ENCODE measurements at places on chromosomes 6 and 20. TPM values are rescaled to one million over a fixed set of nuclear protein-coding genes. Genes with fewer than 3 reads are reported as not detected.

GRCh38 chr6:75843396-75843795, 94.4 kb downstream of the MYO6 start:
- DNase-seq = no peak
- H3K27ac ChIP-seq = no peak overlapping the region
- H3K4me1 ChIP-seq = no peaks in the 10 kb centered on the region
- peaks cover 2% of the 10 kb centered on the region for H3K27me3 ChIP-seq
- no peaks in the 10 kb centered on the region for H3K36me3 ChIP-seq
- H3K4me3 ChIP-seq = no peak overlapping the region

Gene BTNL2
- total RNA-seq = not detected

Gene FAM162B
- total RNA-seq = not detected

Gene LTB
- 44.9 TPM for total RNA-seq

DNA sequence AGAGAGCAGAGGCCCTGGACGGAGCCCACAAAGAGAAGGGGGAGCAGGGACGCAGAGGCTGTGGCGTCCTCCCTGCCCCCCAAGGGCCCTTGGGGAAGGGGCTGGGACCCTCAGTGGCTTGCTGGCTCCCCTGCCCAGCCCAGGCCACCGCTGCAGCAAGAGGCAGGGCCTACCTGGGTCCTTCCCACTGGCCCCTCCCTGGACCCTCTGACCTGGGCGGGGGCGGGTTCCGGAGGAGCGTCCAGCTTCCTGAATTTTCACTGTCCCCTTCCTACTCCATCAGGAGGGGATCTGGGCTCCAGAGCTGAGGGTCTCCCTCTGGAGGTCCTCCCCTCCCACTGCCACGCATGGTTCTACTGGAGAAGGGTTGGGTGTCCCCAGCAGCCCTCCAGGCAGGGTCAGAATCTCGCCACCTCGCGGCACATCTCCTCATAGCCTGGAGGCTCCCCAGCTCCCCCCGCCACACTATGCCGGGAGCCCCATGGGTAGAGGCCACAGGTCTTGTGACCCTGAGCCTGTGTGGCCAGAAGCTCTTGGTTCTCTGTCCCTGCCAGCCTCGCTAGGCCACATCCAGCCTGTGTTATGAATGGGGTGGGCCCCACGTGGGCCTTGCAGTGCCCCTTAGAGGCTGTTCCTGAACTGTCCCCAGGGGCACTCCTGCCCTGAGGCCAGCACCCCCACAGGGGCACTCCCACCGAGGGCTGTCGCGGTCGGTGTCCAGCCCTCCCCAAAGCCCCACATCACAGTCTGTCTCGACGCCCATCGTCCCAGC, 1.0 kb upstream of the SOX18 start:
- no peak for DNase-seq
- no peak overlapping the region for H3K27ac ChIP-seq
- peaks cover 8% of the 10 kb centered on the region for H3K4me1 ChIP-seq
- peaks cover 45% of the 10 kb centered on the region for H3K27me3 ChIP-seq
- no peaks in the 10 kb centered on the region for H3K36me3 ChIP-seq

Gene OR2H2
- total RNA-seq = not detected

Gene KCNK16
- total RNA-seq = not detected

Gene ZBTB24
- total RNA-seq = 12.0 TPM

Gene PRR18
- 0.11 TPM for total RNA-seq

Gene NDUFAF4
- total RNA-seq = 84.6 TPM

- no peaks in the 10 kb centered on the region for H3K36me3 ChIP-seq
- H3K4me1 ChIP-seq = peaks cover 3% of the 10 kb centered on the region
- H3K27ac ChIP-seq = no peak overlapping the region
- DNase-seq = peak; percentile 41
- H3K27me3 ChIP-seq = peaks cover 5% of the 10 kb centered on the region
- H3K4me3 ChIP-seq = peak overlapping the region; percentile 24
These were observed 203.6 kb upstream of the GMDS start for GRCh38 chr6:2448826-2449571.

DNA sequence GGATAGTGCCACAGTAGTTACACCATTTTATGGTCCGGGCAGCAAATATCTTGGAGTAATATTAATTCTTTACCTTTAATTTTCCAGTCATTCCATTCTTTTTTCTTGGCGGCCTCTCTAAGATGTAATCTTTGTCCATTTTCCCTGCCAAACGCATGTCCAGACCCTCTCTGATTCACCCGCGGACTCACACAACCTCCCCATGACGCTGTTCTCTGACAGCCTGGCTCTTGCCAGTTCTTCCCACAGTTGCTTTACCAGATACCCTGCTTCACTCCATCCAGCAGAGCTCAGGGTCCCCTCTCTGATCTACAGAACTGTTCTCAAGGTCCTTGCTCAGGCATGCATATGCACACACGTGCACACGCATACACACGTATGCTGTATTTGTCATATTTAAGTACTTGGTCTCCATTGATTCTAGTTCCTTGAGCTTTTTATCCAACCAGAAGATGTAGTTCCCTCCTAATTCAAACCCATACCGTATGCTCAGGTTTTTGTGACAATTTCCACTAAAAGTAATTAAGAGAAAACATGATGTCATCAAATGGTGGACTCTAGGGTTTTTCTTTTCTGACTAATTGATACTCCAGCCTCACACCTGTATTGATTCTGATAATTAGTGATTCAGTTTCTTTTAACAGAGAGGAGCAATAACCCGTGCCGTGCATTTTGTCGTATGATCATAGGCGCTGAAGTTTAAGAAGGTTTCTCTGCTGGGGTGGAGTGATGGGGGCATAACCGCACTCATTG, 10.0 kb downstream of the BPHL start:
- no peak for DNase-seq
- H3K27me3 ChIP-seq = no peaks in the 10 kb centered on the region
- H3K36me3 ChIP-seq = peaks cover 22% of the 10 kb centered on the region
- no peak overlapping the region for H3K4me3 ChIP-seq
- peaks cover 7% of the 10 kb centered on the region for H3K4me1 ChIP-seq

GRCh38 chr6:142440600-142441293, 138.9 kb downstream of the ADGRG6 start:
- no peaks in the 10 kb centered on the region for H3K36me3 ChIP-seq
- no peak overlapping the region for H3K27ac ChIP-seq
- no peak for DNase-seq
- peaks cover 3% of the 10 kb centered on the region for H3K4me1 ChIP-seq
- no peak overlapping the region for H3K4me3 ChIP-seq
- H3K27me3 ChIP-seq = no peaks in the 10 kb centered on the region

Gene RAET1G
- total RNA-seq = not detected

- no peaks in the 10 kb centered on the region for H3K27me3 ChIP-seq
- DNase-seq = no peak
- H3K4me1 ChIP-seq = no peaks in the 10 kb centered on the region
- H3K36me3 ChIP-seq = no peaks in the 10 kb centered on the region
- H3K27ac ChIP-seq = no peak overlapping the region
These were observed 57.6 kb downstream of the IMPG1 start for GRCh38 chr6:76014626-76015530.

GRCh38 chr6:32622545-32623401, 14.4 kb upstream of the HLA-DQA1 start:
- no peaks in the 10 kb centered on the region for H3K27me3 ChIP-seq
- peaks cover 50% of the 10 kb centered on the region for H3K4me1 ChIP-seq
- H3K4me3 ChIP-seq = peak overlapping the region; percentile 35
- DNase-seq = peak; percentile 68
- no peaks in the 10 kb centered on the region for H3K36me3 ChIP-seq

DNA sequence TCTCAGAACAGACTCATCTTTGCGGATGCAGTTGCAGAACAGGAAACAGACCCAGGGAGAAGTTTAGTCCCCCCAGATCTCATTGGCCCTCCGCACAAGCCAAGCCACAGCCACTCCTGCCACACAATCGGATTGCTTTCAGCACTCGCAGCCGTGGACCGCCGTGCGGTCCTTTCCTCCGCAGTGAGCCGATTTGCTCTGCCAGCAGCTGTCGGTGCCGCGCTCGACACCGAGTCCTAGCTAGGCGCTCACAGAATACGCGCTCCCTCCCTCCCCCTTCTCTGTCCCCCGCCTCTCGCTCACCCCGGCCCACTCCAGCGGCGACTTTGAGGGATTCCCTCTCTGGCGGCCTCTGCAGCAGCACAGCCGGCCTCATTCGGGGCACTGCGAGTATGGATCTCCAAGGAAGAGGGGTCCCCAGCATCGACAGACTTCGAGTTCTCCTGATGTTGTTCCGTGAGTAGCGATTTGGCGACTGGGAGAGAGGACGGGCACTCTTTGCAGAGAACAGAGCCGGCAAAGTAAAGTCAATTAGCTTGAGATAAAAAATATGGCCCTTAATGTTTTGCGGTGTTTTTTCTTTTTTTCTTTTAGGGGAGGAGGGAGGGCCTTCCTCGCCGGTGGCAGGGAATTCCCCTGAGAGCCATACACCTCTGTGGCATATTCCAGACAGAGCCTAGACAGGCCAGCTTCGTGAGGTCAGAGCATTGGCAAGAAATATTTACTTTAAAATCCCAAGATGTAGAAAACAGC, at the start of gene LAMP5:
TSS of gene LAMP5 (plus strand) at position 130 of the 753 bp plus-strand sequence. CDS start at position 393, 263 bp downstream.
- H3K27ac ChIP-seq = no peak within 1 kb of the TSS
- H3K27me3 ChIP-seq = peaks cover 60% of the 10 kb centered on the region
- no peaks in the 10 kb centered on the region for H3K36me3 ChIP-seq
- no peak for DNase-seq

- no peak overlapping the region for H3K27ac ChIP-seq
- H3K4me3 ChIP-seq = no peak overlapping the region
- H3K4me1 ChIP-seq = peaks cover 14% of the 10 kb centered on the region
- H3K36me3 ChIP-seq = no peaks in the 10 kb centered on the region
- no peaks in the 10 kb centered on the region for H3K27me3 ChIP-seq
These were observed 26.3 kb downstream of the ADGRG6 start for GRCh38 chr6:142328070-142328469.

DNA sequence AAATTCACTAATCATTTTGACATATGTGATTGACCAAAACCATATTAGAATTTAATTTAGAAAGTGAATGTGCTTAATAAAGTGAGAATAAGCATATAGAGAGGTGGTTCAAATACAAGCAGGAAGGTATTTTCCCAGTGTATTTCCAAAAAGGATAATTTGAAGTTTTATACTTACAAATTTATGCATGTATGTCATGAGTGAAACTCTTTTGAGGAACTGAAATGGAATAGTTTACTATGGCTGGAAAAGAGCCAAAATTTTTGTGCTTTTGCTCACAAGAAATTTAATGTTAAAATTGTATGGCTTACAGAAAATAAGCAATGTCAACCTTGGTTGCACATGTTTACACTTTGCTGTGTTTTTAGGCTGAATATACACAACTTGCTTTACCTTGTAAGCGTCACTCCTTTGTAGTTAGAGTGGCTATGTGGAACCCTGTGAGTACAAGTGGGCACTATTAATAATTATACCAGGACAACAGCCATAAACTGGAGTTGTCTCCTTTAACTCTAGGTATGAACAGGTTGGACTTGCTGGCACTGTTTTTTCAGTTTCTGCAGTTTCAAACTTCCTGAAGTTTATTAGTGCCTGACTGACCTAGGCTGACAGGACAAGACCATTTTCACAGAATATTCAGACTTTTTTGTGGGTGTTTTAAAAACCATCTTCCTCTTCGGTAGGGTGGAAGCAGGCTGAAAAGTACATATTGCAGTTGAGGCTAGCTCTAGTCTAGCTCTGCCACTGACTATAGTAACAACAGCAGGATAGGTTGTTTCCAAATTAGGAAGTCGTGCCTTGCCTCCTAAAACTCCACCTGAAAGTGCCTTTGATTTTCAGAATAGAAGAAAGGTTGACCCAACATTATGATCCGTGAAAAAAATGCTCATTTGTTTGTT, 6.0 kb downstream of the AFDN start:
- no peak overlapping the region for H3K27ac ChIP-seq
- H3K4me3 ChIP-seq = no peak overlapping the region
- DNase-seq = no peak
- H3K27me3 ChIP-seq = peaks cover 39% of the 10 kb centered on the region
- H3K36me3 ChIP-seq = no peaks in the 10 kb centered on the region

- no peaks in the 10 kb centered on the region for H3K27me3 ChIP-seq
- H3K4me3 ChIP-seq = no peak overlapping the region
- peak; percentile 93 for DNase-seq
- H3K36me3 ChIP-seq = no peaks in the 10 kb centered on the region
These were observed 4.1 kb upstream of the BCAS4 start for GRCh38 chr20:50790651-50791277.

Gene TRIM15
- total RNA-seq = 0.18 TPM

GRCh38 chr6:163406366-163406765, 8.2 kb upstream of the QKI start:
- no peak for DNase-seq
- H3K4me1 ChIP-seq = peaks cover 14% of the 10 kb centered on the region
- H3K27me3 ChIP-seq = no peaks in the 10 kb centered on the region
- peak overlapping the region; percentile 68 for H3K4me3 ChIP-seq

DNA sequence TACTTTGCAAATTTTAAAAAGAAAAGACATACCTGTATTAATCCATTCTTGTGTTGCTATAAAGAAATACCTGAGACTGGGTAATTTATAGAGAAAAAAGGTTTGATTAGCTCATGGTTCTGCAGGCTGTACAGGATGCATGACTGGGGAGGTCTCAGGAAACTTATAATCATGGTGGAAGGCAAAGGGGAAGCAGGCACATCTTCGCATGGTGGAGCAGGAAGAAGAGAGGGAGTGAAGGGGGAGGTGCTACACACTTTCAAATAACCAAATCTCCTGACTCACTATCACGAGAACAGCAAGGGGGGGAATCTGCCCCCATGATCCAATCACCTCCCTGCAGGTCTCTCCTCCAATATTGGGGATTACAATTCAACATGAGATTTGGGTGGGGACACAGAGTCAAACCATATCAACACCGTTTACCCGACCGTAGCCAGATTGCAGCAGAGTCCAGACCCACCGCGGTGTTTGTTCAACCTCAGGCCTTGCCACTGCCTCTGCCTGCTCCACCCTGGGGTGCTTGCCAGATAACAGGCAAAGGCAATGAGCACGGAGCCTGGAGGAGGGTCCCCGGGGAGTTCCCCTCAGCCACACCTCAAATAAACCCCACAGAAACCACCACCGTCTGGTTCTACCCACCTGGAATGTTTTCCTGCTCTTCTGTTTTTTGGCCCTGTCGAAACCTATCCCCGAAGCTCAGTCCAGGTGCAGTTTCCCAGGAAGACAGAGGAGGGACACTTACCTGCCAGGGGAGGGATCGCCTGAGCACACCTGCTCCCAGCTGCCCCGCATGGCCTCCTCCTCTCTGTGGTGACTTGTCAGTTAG, 142.2 kb upstream of the AFDN start:
- no peak overlapping the region for H3K4me3 ChIP-seq
- no peaks in the 10 kb centered on the region for H3K36me3 ChIP-seq
- H3K27ac ChIP-seq = no peak overlapping the region
- H3K27me3 ChIP-seq = peaks cover 53% of the 10 kb centered on the region
- H3K4me1 ChIP-seq = no peaks in the 10 kb centered on the region

Gene MICB
- total RNA-seq = 19.6 TPM

DNA sequence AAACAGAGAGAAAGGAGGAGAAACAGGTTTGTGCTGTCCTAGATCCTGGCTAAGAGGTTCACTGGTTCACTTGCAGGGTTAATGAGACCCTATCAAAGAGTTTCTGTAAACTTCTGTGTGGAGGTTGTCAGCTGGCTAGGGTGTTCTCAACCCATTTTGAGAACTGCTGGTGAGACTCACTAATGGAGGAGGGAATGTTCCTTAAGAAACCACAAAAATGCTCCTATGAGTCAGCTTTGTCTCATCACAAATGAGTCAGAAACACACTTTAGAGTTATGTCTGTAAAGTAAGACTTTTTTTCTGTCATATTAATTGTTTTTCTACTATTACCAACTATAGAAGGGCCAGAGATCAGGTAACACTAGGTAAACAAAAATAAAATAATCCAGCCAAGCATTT, 884.4 kb downstream of the PHF3 start:
- no peaks in the 10 kb centered on the region for H3K27me3 ChIP-seq
- no peak overlapping the region for H3K4me3 ChIP-seq
- H3K27ac ChIP-seq = no peak overlapping the region
- H3K4me1 ChIP-seq = no peaks in the 10 kb centered on the region
- DNase-seq = no peak

Measured in activated CD4-positive, alpha-beta T cell treated with anti-CD3 and anti-CD28 coated beads for 36 hours (primary cell).